H54 (cell line): ENCODE measurements at places on chromosomes 7 and 10.
A peak's percentile ranks its signal among the peaks of the same experiment; 100 is the strongest.

- DNase-seq = no peak
These were observed 189.5 kb downstream of the DNAJB6 start for GRCh38 chr7:157526005-157526912.

GRCh38 chr10:100734295-100735086 is 10.9 kb upstream of the PAX2 start:
- no peak for DNase-seq

DNA sequence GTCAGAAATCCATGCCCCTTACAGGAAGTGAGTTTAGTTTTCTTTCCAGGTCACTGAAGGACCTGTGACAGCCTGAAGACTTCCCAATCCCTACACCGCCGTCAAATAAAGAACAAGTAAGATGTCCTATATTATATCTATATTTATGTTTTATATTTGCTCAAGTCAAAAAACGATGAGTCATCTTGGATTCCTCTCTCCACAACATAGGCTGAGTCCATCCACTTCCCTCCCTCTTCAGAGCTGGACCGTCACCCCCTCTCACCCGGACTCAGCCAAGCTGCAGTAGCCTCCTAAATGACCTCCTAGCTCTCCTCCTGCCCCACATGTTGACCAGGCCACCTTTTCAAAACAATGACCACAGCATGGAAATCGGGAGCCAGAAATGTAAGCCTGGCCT is 53.5 kb downstream of the GLI3 start:
- peak; percentile 27 for DNase-seq

DNA sequence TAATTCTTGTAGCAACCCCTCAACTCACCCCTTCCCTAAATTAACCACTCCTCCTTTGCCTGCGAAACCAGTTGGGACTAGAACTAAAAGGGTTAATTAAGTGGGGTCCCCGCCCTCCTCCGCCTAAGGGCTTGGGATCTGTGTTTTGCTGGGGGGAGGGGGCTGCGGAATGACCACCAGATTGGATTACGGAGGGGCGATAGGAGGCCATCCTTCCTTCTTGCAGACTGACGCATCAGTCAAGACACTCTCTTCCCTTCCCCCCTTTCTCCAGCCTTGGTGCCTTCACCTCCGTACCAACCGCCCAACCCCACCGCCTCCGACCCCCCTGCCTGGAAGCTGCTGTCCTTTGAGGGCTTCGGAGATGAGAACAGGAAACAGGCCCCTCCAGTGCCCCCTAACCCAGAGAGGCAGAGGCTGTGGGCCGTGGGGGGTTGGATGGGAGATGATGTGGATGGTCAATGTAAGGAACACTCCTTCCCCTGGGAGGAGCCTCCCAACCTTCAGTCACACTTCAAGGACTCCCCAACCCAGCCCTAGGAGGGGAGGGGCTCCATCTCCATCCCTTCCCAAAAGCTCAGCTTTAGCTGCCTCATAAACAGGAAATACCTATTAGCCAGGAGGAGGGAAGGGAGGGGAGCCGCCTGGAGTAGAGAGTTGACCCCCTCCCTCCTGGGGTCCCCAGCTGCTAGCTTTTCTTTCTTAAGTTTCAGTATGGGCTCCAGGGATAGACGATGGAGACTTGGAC is 997 bp upstream of the LDB1 start:
- peak; percentile 81 for DNase-seq

DNA sequence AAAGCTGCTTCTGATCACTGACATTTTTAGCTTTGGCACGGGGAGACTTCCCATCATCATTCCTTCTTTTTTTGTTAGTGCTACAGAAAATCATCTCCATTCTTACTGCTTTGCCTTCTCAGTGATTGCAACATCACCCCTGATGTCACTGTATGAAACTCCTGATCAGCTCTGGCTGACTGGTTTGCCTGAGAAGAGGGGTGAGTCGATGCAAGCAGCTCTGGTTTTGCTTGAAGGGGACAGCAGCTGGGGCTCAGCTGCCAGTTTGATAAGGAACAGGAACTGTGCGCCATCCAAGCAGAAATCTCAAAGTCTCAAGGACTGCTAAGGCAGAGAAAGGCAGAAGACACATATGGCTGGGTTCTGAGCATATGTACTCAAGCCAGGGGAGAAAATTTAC is 808.5 kb upstream of the CELF2 start:
- DNase-seq = no peak

- DNase-seq = no peak
These were observed 1.9 kb downstream of the SFTPD start for GRCh38 chr10:79947083-79947415.

DNA sequence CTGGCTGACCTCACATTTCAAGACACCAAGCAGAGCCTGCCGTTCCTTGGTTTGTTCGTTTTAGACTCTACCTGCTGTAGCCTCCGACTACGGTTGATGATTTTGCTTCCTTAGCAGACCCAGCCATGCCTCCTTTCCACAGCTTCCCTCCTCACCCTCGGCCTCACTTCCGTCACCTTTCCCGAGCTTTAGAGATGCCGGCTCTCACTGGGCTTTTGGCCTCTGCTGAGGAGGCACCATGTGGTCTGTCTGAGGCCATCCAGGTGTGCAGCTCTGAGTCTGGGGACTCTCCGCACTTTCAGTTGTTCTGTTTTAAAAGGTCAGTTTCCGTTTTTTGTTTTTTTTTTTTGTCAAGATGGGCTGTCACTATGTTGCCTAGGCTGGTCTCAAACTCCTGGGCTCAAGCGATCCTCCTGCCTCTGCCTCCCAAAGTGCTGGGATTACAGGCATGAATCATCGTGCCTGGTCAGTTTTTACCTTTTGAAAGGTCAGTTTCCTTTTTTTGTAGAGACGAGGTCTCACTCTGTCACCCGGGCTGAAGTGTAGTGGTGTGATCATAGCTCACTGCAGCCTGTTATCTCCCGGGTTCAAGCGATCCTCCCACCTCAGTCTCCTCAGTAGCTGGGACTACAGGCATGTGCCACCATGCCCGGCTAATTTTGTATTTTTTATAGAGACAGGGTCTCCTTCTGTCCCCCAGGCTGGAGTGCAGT is 11.7 kb downstream of the ORAI2 start:
- DNase-seq = no peak

DNA sequence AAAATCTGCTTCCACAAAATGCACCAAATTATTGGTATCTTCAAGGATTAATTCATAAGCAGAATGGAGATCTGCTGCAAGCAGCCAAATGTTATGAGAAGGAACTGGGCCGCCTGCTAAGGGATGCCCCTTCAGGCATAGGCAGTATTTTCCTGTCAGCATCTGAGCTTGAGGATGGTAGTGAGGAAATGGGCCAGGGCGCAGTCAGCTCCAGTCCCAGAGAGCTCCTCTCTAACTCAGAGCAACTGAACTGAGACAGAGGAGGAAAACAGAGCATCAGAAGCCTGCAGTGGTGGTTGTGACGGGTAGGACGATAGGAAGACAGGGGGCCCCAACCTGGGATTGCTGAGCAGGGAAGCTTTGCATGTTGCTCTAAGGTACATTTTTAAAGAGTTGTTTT is 12.1 kb downstream of the IFIT3 start:
- no peak for DNase-seq

DNA sequence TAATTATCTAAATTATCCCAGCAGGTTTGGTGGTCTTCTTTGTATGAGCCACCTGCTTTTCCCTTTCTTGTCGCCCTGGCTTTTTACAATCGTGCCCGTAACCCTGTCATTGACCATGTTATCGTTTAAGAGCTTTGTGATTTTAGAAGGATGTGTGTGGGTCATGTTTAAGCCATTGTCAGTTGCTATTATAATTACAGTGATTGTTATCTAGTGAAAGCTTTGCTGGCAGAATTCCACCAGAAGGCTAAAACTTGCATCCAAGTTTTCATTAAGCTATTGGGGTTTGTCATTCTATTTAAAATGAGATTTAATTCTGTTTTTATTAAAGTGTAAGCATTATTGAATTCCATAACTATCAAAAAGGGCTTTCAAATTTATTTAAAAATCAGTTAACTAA is 354.2 kb upstream of the TMEM229A start:
- no peak for DNase-seq

- no peak for DNase-seq
These were observed 3.7 kb downstream of the CFAP46 start for GRCh38 chr10:132938472-132939339.

DNA sequence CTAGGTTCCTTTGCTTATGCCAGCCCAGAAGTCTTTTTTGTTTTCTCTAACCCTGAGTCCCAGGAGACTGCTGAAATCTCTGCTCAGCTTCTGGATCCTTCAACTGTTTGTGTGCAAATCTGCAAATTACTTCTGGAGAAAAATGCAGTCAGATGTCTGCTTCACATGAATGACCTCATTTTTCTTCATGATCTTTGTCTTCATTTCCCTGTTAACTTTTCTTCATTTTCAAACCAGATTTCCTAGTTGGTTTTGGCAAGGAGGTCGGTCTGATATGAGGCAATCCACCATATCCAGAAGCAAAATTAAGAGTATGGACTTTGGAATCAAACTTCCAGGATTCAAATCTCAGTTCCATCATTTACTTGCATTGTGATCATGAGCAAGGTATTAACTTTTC is 66.8 kb downstream of the ZNF503 start:
- no peak for DNase-seq

DNA sequence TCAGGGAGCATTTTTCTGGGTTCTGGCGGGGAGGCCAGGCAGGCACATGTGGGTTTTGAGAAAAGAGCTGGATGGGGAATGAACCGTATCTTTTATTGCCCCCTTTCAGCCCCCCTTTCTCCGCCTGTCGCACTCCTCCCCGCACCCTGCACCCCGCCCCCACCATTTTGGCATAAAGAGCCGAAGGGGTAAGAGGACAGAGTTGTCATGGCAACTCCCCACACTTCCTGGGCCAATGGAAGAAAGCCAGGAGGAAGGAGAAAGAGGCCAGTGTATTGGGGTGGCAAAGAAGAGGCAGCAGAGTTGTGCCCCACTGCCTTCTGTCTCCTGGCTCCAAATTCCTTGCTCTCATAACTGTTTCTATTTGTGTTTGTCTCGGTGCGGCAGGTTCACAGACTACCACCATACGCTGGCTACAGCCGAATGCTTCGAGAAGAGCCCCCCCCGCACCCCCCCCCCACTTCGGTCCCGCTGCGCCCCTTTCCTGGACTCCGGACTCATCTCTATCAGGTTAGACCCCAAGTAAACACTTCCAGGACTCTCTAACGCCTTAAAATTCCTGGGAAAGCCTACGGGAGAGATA is 3.4 kb downstream of the KCNIP2 start:
- DNase-seq = no peak

- peak; percentile 96 for DNase-seq
These were observed 25.3 kb downstream of the EPHB4 start for GRCh38 chr7:100801833-100802568.

- no peak for DNase-seq
These were observed 266.9 kb downstream of the ABCA13 start for GRCh38 chr7:48438206-48438605.

DNA sequence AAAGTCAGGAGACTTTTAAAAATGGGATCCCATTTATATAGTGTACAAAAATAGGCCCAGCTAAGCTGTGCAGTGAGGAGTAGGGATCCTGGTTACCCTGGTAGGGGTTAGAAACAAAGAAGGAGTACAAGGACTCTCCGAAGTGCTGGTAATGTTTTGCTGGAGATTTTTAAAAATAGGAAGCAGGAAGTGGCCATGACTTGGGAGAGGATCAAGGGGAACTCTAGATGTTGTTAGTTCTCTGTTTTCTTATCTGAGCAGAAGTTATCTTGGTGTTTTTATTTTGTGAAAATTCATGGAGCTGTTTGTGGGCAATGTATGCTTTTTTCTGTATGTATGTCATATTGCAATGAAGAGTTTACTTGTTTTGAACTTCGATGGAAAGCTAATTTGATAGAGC is 373.9 kb downstream of the SFMBT2 start:
- no peak for DNase-seq

DNA sequence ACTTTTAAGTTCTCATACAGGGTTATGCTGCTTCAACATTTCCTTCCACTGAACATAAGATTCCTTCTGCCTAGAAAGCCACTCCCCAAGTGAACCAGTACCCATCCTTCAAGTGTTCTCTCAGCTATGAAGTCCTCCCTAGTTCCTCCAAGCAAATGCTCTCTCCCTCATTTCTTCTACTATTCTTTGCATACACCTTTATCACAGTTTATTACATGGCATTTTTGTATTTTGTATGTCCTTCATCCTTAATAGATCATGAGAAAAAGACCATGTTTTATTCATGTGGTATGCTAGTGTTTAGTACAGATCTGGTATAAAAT is 1.9 kb downstream of the SYPL1 start:
- DNase-seq = no peak

- DNase-seq = no peak
These were observed 27.5 kb upstream of the PURB start for GRCh38 chr7:44912775-44913347.

GRCh38 chr10:91170418-91170817 is 50.0 kb upstream of the PCGF5 start:
- DNase-seq = no peak

- no peak for DNase-seq
These were observed 14.0 kb downstream of the ARL4A start for GRCh38 chr7:12701433-12701832.

DNA sequence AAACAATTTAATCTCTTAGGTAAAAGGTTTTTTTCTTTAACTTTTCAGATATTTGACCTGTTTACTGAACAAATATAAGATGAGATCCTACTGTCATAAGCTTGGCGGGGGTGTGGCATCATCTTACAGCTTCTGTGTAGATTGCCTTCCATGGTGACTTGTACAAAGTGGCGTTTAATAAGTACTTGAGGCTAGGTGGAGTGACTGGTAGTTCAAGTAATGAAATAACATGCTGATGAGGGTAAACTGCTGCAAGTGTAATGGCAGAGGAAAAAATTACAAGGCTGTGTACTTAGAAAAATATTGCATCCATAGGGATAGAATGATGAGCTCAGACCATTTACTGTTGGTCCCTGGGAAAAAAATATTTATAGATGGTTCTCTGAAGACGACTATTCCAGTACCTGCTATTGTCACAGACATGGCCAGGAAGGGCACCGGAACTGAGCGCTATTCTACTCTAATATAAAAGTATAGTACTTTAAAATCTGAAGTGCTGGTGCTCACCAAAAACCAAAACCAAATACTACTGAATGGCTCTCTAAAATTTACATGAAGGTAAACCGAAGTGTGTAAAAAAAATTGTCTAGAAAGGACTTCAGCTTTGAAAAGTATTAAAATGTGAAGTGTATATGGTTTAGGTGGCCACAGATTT is 42.4 kb downstream of the DNAH11 start:
- DNase-seq = no peak

DNA sequence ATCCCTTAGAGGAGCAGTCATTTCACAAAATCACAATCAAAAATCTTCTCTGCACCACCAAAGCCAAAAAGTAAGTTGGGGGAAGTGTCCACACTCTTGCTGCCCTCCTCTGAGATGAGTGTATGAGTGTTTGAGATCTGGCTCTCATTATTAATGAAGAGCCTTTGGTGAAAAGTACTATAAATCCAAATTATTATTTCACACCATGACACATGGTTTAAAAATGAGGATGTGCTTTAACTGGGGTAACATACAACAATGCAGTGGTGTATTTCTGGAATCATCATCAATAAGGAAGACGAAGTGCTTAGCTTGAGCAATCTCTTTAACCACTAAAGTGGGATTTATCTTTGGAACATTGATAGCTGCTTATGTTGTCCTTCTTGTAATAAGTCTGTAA is 114.2 kb upstream of the ADAM12 start:
- DNase-seq = no peak

GRCh38 chr10:77118603-77119282 is 518.9 kb downstream of the KCNMA1 start:
- DNase-seq = no peak
